Liver (tissue), 10 donors: ENCODE measurements at places on chromosomes 5 and 9. TPM values are rescaled to one million over a fixed set of nuclear protein-coding genes. Genes with fewer than 3 reads are reported as not detected.

The AK6 gene
- polyA plus RNA-seq, result 28.2 TPM

DNA sequence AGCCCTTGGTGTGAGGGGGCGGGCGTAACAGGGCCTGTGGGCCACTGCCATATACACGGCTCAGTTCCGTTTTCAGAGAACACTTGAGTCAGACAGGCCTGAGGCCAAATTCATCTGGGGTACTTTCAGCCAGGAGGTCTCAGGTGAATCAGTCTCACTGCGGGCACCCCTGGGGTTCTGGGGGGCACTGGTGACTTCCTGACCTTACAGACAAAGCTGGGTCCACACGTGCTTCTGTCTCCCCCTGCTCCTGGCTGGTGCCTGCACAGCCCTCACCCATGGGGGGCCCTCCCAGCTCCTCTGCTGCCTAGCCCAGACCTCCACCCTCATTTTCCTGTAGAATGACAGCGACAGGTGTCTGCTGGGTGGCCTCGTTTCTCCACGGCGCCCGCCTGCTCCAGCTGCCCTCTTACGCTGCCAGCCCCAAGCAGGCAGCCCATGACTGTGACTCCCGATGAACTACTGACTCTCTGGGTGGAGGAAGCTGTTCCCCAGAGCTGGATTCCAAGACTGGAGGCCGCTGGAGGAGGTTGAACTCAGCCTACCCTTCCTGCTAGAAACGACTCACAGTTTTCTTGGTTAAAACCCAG lies 374.1 kb upstream of the IRX4 start:
- DNase-seq, result no peak
- no peaks in the 10 kb centered on the region for H3K36me3 ChIP-seq
- no peaks in the 10 kb centered on the region for H3K27me3 ChIP-seq
- H3K4me1 ChIP-seq, result no peaks in the 10 kb centered on the region
- no peak overlapping the region for H3K27ac ChIP-seq

GRCh38 chr9:69981686-69982445 lies 61.8 kb upstream of the MAMDC2 start:
- no peaks in the 10 kb centered on the region for H3K27me3 ChIP-seq
- H3K4me3 ChIP-seq, result no peak overlapping the region
- DNase-seq, result no peak
- H3K36me3 ChIP-seq, result no peaks in the 10 kb centered on the region
- H3K27ac ChIP-seq, result no peak overlapping the region

GRCh38 chr5:64693636-64694035 lies 3.3 kb downstream of the SHISAL2B start:
- no peak overlapping the region for H3K4me3 ChIP-seq
- H3K27me3 ChIP-seq, result peaks cover 2% of the 10 kb centered on the region
- no peaks in the 10 kb centered on the region for H3K36me3 ChIP-seq
- H3K4me1 ChIP-seq, result peaks cover 9% of the 10 kb centered on the region

The TICAM2 gene
- polyA plus RNA-seq, result 0.50 TPM

GRCh38 chr5:98104454-98105188 lies 668.8 kb upstream of the RGMB start:
- H3K27me3 ChIP-seq, result no peaks in the 10 kb centered on the region
- H3K27ac ChIP-seq, result no peak overlapping the region
- H3K36me3 ChIP-seq, result no peaks in the 10 kb centered on the region
- no peak for DNase-seq

GRCh38 chr9:136567651-136568287 lies 21.9 kb upstream of the NOTCH1 start:
- H3K27me3 ChIP-seq, result no peaks in the 10 kb centered on the region
- no peaks in the 10 kb centered on the region for H3K36me3 ChIP-seq
- DNase-seq, result no peak
- no peak overlapping the region for H3K4me3 ChIP-seq
- peak overlapping the region; percentile 60 for H3K27ac ChIP-seq

DNA sequence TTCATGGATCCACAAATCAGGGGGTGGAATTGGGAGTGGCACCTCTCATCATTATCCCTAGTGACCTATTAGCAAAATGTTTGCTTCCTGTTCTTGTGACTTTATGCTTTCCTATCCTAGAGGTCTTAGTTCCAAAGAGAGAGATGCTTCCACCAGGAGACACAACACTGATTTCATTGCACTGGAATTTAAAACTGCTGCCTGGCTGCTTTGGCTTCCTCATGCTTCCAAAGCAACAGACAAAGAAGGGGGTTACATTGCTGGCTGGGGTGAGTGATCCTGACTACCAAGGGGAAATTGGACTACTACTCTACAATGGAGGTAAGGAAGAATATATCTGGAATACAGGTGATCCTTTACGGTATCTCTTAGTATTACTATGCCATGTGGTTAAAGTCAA lies 69.2 kb upstream of the SH3GL2 start:
- H3K36me3 ChIP-seq, result no peaks in the 10 kb centered on the region
- no peak for DNase-seq
- no peaks in the 10 kb centered on the region for H3K27me3 ChIP-seq
- no peak overlapping the region for H3K4me3 ChIP-seq

- no peak overlapping the region for H3K27ac ChIP-seq
- H3K4me1 ChIP-seq, result no peaks in the 10 kb centered on the region
- no peaks in the 10 kb centered on the region for H3K36me3 ChIP-seq
- H3K4me3 ChIP-seq, result no peak overlapping the region
Measured at GRCh38 chr9:93086447-93087224, 9.4 kb upstream of the CARD19 start.

The GFI1B gene
- polyA plus RNA-seq, result 0.05 TPM

The TOR4A gene
- 3.6 TPM for polyA plus RNA-seq

The POU5F2 gene
- polyA plus RNA-seq, result 0.38 TPM

DNA sequence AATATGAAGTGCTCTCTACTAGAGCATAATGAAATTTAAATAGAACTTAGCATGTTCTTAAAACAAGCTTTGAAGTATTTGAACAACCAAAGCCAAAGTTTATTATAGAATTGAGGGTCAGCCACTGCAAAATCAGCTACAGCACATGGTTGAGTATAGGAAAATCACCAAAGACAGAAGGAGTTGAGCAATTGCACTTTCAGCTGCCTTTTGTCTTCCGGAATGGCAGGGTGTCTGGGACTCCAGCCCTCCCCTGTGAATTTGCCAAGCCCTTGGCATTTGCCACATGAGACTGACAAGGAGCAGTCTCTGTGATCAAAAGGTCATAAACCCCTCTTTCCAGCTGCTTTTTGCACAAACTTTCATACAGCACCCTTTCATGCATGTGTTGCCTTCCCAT lies 8.5 kb upstream of the LURAP1L start:
- H3K4me3 ChIP-seq, result no peak overlapping the region
- H3K4me1 ChIP-seq, result no peaks in the 10 kb centered on the region
- no peaks in the 10 kb centered on the region for H3K36me3 ChIP-seq

- H3K4me1 ChIP-seq, result no peaks in the 10 kb centered on the region
- H3K4me3 ChIP-seq, result no peak overlapping the region
- no peak for DNase-seq
- H3K36me3 ChIP-seq, result no peaks in the 10 kb centered on the region
- no peak overlapping the region for H3K27ac ChIP-seq
Measured at GRCh38 chr9:82680179-82680935, 382.6 kb downstream of the RASEF start.

The BDP1 gene
- polyA plus RNA-seq, result 9.6 TPM

The SUSD3 gene
- 19.2 TPM for polyA plus RNA-seq

GRCh38 chr9:37290940-37291485 lies 131.5 kb upstream of the GRHPR start:
- H3K27me3 ChIP-seq, result no peaks in the 10 kb centered on the region
- H3K27ac ChIP-seq, result no peak overlapping the region
- no peaks in the 10 kb centered on the region for H3K4me1 ChIP-seq
- H3K4me3 ChIP-seq, result no peak overlapping the region
- no peak for DNase-seq

DNA sequence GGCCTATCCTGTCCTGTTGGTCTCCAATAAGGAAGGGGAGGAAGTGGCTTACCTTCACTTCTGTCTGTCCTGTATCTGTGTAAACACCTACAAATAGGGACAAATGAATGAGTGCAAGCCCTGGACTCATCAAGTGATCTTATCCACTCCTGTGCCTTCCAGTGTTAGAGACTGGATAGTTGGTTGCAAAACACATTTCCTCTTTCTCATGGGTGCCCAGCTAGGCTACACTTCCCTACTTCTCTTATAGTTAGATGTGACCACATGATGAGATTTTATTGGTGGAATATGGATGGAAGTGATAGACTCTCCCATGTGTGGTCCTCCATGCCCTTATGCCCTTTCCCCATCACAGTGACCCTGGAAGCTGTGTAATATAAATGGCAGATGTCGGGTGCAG lies 16.9 kb upstream of the PFDN1 start:
- no peak overlapping the region for H3K4me3 ChIP-seq
- H3K36me3 ChIP-seq, result no peaks in the 10 kb centered on the region
- H3K27me3 ChIP-seq, result no peaks in the 10 kb centered on the region
- H3K27ac ChIP-seq, result no peak overlapping the region
- no peaks in the 10 kb centered on the region for H3K4me1 ChIP-seq

The IL3 gene
- not detected for polyA plus RNA-seq

- no peak overlapping the region for H3K27ac ChIP-seq
- peaks cover 9% of the 10 kb centered on the region for H3K4me1 ChIP-seq
- no peaks in the 10 kb centered on the region for H3K36me3 ChIP-seq
Measured at GRCh38 chr5:109016300-109016699, 268.6 kb downstream of the FER start.

- no peaks in the 10 kb centered on the region for H3K36me3 ChIP-seq
- H3K27me3 ChIP-seq, result no peaks in the 10 kb centered on the region
- no peak for DNase-seq
- H3K4me3 ChIP-seq, result no peak overlapping the region
- peaks cover 19% of the 10 kb centered on the region for H3K4me1 ChIP-seq
Measured at GRCh38 chr9:133512253-133513213, 12.2 kb downstream of the MYMK start.

The SLCO6A1 gene
- not detected for polyA plus RNA-seq

GRCh38 chr9:12712532-12712931 lies 19.3 kb downstream of the TYRP1 start:
- no peaks in the 10 kb centered on the region for H3K36me3 ChIP-seq
- no peak overlapping the region for H3K27ac ChIP-seq
- peaks cover 2% of the 10 kb centered on the region for H3K27me3 ChIP-seq

The GDNF gene
- not detected for polyA plus RNA-seq

- H3K4me3 ChIP-seq, result no peak overlapping the region
- H3K36me3 ChIP-seq, result no peaks in the 10 kb centered on the region
- no peak overlapping the region for H3K27ac ChIP-seq
- H3K4me1 ChIP-seq, result no peaks in the 10 kb centered on the region
Measured at GRCh38 chr9:85331626-85332025, 410.1 kb downstream of the AGTPBP1 start.
